ENCODE measurements at places on chromosomes 2 and 18.

GRCh38 chr2:139605668-139606067 is 825.5 kb upstream of the NXPH2 start:
- DNase-seq, result no peak

DNA sequence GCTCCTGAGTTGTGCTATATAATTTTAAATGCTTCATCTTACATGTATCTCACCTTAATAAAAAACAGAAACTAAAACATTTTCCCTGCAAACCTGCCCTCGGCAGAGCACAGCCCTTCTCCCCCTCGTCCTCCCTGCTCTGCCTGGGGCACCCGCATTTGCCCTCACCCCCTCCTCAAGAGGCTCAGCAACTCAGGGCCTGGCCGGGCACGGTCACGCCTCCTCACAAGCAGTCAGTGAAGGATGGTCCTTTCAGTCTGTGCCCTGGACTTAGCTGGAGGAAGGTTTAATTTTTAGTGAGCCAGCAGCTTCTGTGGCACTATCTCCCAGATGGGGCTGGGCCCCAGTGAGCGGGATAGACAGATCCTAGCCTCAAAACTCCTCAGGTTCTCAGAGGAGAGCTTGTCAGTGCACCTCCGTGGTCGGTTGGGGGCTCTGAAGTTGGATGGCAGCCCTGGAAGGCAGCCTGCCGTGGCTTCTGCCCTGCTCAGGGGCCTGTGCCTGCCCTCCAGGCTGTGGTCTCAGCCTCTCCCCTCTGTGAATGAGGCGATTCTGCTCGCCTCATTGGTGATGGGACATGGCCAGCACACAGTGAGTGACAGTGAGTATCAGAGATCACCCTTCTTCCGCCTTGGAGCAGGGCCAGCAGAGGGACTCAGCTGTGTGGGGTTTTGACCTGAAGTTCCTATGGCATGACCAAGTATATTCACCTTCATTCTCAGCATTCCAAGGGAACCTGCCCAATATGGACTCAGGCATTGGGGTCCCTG is 56.3 kb upstream of the AFF3 start:
- no peak for DNase-seq

DNA sequence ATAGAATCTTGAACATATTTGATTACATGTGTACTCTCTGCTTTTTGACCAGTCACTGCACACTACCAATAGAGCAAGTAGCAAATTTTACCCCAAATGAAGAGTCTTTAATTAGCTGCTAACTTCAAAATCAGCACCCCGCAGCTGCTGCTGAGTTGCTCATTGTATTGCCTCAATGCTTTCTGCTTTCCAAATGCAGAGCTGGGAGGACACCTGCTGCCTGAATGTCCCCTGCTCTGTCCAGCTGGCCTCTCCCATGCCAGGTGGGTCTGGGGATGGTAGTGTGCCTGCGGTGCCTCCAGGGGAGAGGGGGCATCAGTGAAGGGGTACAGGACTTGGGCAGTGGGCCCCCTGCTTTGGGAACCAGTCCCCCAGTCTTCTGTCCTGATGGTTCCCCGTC is 184.8 kb downstream of the PRKCE start:
- DNase-seq, result no peak

DNA sequence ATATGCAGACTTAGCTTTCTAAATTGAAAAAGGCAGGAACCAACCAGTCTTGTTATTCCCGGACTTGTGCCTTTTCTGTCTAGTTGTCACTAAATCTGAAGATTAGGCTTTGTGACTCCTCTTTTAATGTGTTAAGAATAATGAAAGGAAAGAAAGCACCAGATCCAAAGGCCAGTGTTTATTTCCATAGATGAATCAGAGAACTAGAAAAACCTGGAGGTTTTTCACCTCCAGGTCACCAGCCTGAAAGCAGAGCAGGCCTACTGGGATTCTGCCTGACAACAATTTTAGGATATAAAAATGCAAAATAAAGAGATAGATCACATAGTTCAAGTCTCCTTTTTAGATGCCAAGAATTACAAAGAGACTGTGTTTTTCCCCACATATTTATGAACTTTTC is 160.4 kb downstream of the GULP1 start:
- DNase-seq, result no peak

DNA sequence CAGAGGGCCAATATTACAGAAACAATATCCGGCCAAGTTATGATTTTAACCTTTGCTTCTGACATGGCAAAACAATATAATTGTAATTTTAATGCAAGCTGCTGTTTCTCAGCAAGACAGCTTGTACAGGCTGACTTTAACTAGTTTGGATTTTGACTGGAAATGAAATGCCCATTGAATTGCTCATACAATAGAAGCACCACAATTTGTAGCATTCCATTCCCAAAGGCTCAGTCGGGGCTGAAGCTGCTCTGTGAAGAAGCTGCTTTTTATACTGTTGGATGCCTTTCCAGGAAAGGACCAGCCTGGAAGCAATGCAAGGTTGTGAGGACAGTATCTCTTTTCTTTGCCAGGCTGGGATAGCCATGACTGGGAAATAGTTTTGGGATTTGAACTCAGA is 677.0 kb upstream of the FANCL start:
- DNase-seq, result no peak

DNA sequence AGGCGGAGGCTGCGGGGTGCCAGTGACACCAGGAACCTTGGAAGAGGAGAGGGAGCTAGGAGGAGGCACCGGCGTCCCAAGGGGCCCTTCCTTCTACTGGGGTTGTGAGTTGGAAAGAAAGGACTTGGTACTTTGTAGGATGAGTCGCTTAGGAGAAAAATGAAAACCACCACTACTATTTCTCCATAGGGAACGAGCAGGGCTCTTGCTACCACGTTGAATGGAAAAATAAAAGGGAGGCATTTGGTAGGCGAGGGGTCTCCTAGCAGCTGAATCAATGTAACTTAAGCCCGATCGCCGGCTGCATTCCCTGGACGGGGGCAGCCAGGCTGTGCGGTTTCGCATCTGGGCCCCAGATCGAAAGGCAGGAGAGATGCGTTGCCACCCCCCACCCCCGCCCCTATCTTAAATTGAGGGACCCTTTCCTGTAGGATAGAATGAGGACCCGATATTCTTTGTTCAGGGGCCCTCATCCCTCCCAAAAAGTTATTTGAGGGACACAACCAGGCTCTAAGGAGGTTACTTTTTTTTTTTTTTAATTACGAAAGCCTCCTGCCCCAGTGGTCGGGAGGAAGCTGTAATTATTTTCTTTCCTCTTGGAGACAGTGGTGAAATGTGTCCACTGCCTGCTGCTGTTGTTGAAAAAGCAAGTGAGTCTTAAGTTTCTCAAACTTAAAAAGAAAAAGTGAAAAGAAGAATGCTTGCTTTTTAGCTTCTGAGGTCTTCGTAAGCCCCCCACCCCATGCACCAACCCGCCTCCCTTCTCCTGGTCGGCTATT is 1.3 kb downstream of the IGFBP2 start:
- DNase-seq, result no peak

- no peak for DNase-seq
Observed at GRCh38 chr2:102235042-102235473, 48.2 kb downstream of the IL1RL2 start.

GRCh38 chr2:194087089-194087958 is 1569.7 kb upstream of the SLC39A10 start:
- DNase-seq, result no peak

GRCh38 chr2:227036527-227036926 is 127.5 kb downstream of the COL4A4 start:
- no peak for DNase-seq

- DNase-seq, result no peak
Observed at GRCh38 chr2:143955401-143956065, 564.4 kb downstream of the ZEB2 start.

DNA sequence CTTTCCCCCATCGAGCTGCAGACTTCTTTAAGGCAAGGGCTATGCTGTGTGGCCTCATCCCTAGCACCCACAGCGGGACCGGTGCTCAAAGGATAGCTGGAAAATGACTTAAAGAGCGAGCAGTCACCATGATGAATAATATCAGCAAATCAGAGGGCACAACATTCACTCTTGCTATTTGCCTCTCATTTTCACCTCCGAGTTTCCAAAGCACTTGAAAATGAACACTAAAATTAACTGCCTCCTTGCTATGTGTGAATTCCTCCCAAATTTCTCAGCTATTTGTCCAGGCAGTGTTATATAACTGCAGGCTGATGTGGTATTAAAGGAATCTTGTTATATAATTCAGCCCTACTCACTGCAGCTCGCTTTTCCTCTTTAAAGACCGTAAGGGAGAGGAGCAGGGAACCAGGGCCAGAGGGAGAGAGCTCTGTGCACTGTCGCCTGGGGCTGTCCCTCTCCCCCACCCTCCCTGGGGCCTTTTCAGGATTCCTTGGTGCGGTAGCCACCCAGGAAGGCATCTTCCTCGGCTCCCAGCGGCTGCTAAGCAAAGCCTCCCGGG is 1.4 kb downstream of the CYS1 start:
- no peak for DNase-seq

GRCh38 chr2:203360833-203361430 is 32.7 kb downstream of the ABI2 start:
- DNase-seq, result no peak

DNA sequence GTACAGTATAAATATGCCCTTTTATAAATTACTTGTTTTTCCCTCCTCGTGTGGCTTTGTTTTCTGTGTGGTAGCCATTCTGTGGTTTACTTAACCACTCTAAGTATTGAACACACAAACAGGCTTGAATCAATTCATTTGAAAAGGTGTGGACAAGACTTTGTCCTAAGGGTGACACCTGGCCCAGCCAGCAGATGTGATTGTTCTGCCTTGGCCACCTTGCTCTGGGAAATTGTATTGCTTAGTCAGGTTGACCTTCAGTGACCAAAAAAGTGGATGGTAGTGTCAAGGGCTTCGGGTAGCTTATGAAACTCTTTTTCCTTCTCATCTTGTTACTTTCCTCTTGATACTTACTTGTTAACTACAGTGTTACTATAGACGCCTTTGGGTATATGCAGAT is 61.9 kb downstream of the DGKD start:
- no peak for DNase-seq

- DNase-seq, result no peak
Observed at GRCh38 chr2:39642051-39642718, 23.5 kb upstream of the TMEM178A start.

- no peak for DNase-seq
Observed at GRCh38 chr2:95091885-95092555, 29.6 kb downstream of the MRPS5 start.

DNA sequence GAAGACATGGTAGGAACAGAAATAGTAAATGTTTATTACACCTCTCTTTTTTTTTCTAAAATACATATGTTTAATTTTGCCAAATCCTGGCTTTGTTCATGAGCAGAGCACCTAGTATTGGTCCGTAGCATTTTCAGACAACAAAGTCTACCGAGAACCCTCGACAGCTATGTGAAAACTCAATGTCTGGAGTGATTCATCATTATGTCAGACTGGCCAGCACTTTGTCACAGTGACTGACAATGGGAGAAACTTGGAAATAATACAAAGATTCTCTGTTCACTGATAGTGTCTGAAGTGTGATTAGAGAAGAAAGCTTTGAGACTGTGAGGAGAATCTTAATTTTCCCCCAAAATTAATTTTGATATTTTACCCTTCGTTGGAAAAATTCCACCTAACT is 143.0 kb downstream of the HNMT start:
- DNase-seq, result no peak

GRCh38 chr2:47249157-47249900 is 94.2 kb upstream of the STPG4 start:
- DNase-seq, result no peak

- DNase-seq, result no peak
Observed at GRCh38 chr18:9808295-9809241, 77.2 kb upstream of the TXNDC2 start.

- no peak for DNase-seq
Observed at GRCh38 chr2:20797096-20797495, 25.8 kb downstream of the LDAH start.

- no peak for DNase-seq
Observed at GRCh38 chr18:8001711-8002301, 434.7 kb downstream of the PTPRM start.

- DNase-seq, result no peak
Observed at GRCh38 chr2:102453501-102453900, 19.5 kb upstream of the SLC9A4 start.

DNA sequence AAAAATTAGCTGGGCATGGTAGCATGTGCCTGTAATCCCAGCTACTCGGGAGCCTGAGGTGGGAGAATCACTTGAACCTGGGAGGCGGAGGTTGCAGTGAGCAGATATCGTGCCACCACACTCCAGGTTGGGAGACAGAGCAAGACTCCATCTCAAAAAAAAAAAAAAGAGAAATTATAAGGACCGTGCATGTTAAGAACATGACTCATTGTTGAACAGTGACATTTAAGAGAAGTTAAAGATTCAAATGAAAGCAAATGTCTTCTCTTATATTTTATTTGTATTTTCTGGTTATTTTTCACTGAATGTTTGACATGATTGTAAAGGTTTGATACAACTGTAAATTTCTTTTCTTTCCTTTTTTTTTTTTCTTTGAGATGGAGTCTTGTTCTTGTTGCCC is 69.6 kb downstream of the APLF start:
- DNase-seq, result no peak

DNA sequence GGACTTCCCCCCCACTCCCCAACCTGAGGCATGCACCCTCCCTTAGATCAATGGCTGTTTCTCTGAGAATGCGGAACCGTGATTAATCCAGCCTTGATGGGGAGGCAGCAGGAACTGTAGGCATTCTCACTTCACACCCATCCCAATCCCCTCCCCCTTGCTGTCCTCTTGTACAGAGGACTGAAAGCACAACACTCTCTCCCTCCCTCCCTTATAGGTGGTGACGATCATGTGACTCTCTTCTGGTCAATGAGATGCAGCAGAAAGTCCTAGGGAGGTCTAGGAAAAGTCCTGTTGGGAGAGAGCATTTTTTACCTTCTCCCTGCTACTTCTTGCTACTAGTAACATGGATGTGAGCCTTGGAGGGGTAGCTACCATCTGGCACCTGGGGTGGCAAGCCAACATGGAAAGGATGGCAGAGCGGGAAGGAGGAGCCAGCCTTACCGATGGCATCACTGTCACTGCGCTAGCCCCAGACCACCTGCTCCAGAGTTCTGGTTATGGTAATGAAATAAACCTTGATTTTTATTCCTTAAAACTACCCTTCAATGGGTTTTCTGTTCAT is 106.9 kb downstream of the MSH2 start:
- DNase-seq, result no peak

GRCh38 chr2:179341152-179341866 is 76.7 kb upstream of the SESTD1 start:
- DNase-seq, result no peak

- DNase-seq, result no peak
Observed at GRCh38 chr2:222427646-222428301, 3.4 kb downstream of the SGPP2 start.

- DNase-seq, result no peak
Observed at GRCh38 chr18:74292541-74292858, 737 bp upstream of the CYB5A start.

Measured in activated T-helper 2 cell treated with anti-CD3 and anti-CD28 coated beads, Interferon-gamma antibody, Interleukin-2, Interleukin-4, amounts not matched to agents 10 μg/mL and 5 μg/mL and 100 μg/mL, durations not matched to agents 14 hours and 24 hours and 36 hours (primary cell).